Activated naive CD8-positive, alpha-beta T cell treated with anti-CD3 and anti-CD28 coated beads, Interleukin-2, amount 50 U/mL, for 16 hours (primary cell): ENCODE measurements at places on chromosomes 11 and 22.

- no peak for DNase-seq
Observed at GRCh38 chr11:45031912-45032519, 81.3 kb upstream of the TP53I11 start.

- no peak for DNase-seq
Observed at GRCh38 chr11:128772814-128773213, 78.9 kb downstream of the FLI1 start.

DNA sequence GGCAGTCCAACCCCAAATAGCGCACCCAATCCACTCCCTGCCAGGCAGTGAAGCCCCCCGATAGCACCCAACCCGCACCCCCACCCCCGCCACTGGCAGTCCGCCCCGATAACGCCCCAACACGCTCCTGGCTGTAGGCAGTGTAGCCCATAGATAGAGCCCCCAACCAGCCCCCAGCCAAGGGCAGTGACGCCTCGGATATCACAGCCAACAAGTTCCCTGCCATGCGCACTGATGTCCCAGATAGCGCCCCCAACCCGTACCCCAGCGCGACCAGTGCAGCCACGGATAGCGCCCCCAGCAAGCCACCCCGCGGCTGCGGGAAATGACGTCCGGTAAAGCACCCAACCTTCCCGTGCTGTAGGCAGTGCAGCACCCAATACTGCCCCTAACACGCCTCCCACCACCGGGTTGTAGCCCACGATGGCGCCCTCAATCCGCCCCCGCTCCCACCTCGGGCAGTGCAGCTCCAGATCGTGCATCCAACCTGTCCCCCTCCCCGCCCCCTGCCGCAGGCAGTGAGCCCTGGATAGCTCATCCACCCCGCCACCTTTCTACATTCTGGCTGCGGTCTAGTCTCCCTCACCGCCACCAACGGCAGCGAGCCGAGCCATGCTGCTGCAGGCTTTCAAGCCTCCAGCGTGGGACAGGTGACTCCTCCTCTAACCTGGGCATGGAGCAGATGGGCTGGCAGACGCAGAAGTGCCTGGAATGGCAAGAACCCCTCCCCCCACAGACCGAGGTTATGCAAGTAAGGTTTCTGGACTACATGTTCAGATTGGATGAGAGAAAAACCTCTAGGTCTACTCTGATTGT, 625 bp downstream of the RFPL2 start:
- no peak for DNase-seq

DNA sequence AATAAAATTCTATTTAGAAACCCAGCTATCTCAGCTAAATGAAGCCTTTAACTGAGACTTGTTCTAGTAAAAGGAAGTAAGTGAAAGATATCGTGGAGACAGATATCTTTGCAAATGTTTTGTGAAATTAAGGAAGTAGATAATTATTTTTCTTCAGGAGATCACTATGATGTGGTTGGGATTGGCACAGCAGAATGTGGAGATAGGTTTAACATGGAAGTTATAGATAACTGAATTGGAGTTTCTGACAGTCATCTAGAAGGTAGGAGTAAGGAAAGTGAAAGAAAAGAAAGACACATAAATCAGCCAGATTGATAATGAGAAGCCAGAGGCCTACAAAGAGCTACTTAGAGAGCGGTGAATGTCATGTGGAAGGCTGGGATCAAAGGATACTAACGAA, 4.7 kb upstream of the CASP5 start:
- DNase-seq = no peak

DNA sequence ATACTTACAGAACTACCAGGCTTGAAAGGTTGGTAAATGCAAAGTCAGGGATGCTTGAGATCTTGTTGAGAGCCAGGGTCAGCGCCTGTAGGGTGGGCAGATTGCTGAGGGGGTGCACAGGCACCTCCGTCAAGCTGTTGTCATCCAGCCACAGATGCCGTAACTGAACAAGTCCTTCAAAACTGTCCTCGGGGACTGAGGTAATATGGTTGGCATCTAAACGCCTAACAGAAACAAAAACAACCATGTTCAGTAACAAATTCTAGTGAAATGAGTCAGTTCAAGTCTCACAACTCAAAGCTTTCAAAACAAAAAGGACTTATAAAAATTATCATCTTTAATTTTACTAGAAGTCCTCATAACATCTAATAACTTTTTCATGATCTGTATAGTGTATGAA, 22.2 kb upstream of the CCDC34 start:
- DNase-seq = no peak

DNA sequence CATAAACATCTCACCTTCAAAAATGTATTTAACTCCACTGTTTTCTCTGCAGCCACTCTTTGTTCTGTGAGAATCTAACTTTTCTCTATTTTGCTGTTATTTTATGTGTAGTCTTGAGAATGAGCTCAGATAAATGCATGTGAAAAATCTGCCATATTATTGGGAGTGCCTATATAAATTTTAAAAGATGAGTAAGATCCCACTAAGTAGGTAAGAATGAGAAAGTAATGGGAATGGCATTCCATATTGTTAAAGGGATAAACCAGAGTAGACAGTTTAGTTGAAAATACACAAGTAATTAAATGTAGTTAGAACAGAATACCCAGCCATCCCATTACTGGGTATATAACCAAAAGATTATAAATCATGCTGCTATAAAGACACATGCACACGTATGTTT, 817.2 kb downstream of the FAM181B start:
- DNase-seq = no peak

DNA sequence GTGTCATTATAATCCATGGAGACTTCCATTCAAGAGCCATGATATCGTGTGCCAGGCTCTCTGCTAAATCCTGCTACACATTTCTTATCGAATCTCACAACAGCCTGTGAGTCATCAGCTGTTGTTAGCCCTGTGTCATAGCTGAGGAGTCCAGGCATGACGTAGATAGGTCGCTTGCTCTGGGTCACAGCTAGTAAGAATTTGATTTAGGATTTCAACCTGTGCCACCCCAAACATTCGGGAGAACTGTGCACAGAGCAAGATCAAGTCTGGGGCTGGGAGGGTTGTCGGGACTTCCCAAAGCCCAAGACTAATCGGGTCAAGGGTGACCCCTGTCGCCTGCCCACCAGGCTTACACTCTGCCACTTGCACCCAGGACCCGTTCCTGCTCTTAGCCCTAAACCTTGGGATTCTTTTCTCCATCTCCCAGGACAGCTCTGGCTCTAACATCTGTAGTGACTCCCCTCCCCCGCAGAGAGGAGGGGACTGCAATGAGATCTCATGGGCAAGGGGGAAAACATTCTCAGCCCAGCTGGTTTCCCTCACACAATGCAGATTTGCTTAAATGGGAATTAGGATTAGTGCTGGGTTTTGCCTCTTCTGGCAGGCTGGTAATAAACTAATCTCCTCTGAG, 34.3 kb downstream of the TSPAN18 start:
- DNase-seq = no peak

DNA sequence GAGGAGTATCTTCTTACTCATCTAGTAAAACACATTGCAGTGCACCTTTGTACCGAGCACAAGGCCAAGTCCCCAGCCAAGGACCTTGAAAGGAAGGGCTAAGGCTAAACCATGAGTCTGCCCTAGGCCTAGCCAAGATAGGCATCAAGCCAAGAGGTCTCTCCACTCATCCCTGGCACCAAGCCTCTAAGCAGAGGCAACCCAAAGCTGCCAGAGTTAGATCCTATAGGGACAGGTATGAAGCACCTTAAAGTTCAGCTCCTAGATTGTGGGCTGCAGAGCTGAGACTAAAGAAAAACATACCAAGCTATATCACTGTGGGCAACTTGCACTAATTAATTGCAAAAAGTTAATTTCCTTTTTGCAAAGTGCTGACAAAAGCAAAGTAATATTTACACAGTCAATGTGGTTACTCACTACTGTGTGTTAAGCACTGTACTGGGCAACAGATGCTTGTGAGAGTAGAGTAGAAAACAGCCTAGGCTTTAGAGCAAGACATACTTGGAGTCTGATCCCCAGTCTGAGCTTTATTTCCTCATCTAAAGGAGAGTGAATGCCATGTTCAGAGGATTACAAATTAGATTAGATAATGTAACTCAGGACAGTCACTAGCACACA, 7.2 kb downstream of the COA4 start:
- DNase-seq = no peak
